ENCODE measurements at places on chromosomes 16 and 17.

- DNase-seq, result no peak
Measured at GRCh38 chr16:53792161-53792951, 88.4 kb downstream of the FTO start.

DNA sequence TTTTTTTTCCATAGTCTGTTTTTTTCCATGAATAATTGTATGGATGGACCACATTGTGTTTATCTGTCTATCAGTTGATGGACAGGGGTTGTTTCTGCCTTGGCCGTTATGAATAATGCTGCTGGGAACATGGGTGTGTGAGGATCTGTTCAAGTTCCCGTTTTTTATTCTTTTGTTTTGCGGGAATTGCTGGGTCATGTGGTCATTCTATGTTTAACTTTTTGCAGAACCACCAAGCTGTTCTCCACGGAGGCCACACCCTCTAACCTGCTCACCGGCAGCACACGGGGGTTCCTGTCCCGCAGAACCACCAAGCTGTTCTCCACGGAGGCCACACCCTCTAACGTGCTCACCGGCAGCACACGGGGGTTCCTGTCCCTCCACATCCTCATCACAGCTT, 5.9 kb upstream of the MSLN start:
- DNase-seq, result no peak

DNA sequence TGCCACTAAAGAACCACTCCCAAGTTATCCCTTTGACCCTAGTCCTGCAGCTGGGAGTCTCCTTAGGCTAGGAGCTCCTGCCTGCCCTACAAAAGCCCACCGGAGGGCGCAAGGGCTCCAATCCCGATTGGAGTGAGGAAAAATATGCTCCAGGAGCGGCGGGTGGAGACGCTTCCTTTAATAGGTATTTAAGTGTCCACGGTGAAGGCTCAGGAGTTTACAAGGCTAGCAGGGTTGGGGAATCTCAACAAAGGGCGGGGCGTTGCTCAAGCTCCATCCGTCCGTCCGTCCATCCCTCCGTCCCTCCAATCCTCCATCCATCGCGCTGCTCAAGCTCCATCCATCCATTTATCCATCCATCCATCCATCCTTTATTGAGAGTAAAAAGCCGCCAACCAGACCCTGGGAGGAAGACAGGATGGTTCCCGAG, 556 bp upstream of the SPNS1 start:
- DNase-seq, result no peak

DNA sequence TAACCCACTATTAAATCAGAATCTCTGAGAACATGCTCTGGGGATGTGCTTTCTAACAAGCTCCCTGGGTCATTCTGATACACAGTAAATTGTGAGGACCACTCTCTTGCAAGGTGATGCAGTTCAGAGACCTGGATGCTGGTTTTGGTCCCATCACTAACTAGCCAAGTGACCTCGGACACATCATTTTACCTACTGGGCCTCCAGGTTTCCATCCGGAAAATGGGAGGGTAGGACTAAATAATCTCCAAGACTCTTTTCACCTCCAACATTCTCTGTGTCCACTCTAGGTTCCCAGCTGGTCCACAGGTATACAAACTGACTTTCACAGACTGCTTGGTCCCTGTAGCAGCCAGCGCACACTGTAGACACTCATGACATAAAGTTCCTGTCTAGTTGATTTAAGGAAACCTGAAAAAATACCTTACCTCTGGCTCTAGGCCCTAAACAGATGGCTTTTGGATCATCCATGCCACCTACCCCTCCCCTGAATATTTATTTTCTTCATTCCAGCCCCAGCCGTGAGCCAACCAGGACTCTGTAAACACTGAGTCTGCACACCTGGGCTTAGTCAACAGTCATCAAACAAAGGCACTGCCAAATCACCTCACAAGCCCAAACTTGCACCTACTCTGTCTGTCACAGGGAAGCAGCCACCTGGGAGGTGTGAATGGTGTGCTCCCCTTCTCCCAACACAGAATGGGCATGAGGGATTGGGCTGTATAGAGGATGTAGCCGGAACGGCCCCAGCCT, 51.3 kb upstream of the MRPS23 start:
- no peak for DNase-seq

GRCh38 chr17:75345514-75346167, 56.4 kb upstream of the SLC25A19 start:
- DNase-seq, result no peak

- peak; percentile 74 for DNase-seq
Measured at GRCh38 chr17:51261024-51261963, 948 bp downstream of the UTP18 start.

GRCh38 chr17:9290226-9290613, 268.9 kb downstream of the NTN1 start:
- no peak for DNase-seq

GRCh38 chr17:17783116-17783824, 53.5 kb downstream of the SREBF1 start:
- DNase-seq, result peak; percentile 41

GRCh38 chr17:9912121-9913099, 7.3 kb upstream of the RCVRN start:
- no peak for DNase-seq

DNA sequence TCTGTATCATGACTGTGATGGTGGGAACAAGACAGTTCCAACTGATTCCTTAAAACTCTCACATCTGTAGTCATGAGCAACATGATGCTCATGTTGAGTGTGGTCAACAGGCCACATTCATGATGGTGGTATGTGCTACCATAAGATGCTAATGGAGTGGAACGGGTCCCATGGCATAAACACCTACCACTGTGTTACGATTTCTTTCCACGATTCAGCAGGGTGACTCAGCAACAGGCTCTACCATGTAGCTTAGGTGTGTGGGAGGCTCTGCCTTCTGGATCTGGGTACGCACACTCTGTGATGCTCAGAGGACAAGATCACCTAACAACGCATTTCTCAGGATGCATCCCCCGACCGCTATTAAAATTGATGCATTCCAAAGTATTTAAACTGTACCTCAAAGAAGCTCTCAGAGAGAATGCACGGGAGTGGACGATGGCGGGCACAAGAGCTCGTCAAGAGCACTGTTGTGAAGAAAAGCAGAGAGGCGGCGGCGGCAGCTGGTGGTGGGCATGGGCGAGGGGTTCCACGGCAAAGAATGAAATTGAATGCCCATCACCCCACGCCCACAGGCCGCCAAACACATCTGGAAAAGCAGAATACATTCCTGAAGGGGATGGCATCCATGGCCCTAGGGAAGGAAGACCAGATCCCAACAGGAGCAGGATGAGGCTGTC, 133.3 kb downstream of the ZNF778 start:
- DNase-seq, result no peak

GRCh38 chr16:11759163-11759834, 16.6 kb upstream of the TXNDC11 start:
- DNase-seq, result no peak

- DNase-seq, result no peak
Measured at GRCh38 chr16:50719401-50720337, 22.2 kb upstream of the CYLD start.

DNA sequence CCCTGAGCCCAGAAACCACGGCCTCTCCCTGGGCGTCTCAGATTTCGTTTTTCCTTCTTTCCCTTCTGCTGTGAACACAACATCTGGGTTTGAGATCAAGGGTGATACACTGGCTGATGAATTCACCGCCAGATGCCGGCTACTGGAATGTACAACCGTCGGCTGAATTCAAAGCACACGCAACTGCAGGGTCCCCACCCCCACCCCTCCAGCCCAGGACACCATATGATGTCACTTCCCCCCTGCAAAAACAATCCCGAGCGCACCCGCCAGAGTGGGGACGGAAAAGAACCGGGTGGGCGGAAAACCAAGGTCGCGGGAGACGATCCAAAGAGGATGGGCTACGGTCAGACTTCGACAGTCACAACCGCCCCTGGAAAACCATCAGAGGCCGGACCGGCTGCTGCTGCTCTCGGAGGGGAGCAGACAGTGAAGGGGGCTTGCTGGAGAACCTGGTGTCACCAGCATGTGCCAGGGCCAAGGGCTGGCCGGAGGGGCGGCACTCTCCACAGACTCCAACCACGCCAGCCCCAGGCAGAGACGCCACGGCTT, 23.3 kb downstream of the CEP295NL start:
- no peak for DNase-seq

DNA sequence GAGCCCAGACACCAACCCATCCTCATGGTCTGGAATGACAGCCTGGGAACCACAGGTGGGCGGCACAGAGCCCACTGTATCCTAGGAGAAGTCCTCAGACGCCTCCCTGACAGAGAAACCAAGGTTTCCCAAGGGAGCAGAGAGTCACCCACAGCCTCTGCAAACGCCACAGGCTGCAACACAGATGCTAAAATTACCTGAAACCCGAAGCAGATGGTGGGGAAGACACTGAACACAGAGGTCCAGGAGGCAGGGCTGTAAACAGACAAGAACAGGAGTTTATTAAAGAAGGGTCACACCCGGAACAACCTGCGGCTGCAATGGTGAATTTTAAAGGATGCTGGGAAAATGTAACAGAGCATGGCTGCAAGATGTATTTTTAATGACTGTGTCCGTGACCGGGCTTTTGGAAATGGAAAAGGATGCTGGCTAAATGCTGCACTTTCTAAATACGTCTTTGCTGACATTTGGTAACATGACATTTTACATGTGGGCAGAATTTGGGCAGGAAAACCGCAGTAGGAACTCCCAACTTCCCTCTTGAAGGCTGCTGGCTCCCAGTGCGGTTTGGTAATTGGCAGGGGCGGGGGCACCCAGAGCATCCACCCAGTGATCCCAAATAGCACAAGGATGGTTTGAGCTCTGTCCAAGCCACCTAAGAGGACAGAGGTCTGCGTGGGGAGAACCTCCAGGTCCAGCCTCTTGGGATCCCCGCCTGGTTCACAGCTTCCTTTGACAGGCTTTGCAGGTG, 13.1 kb downstream of the SLC38A8 start:
- DNase-seq, result no peak

GRCh38 chr16:47055136-47055885, 81.8 kb upstream of the DNAJA2 start:
- DNase-seq, result no peak

DNA sequence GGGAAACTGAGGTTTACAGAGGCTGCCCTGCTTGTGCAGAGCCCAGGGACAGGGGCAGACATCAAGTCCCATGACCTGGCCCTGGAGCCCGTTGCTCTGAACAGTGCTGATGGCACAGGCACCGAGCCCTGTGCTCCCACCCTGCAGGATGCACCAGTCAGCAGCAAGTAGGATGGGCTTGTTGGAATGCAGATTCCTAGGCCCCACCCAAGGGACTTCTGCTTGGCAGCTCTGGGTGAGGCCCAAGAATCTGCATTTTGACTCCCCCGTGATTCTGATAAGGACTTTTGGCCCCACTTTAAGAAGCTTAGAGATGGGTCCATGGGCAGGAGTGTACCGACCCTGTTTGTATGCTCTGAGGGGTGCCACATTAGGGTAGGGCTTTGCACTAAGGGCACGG, 23.3 kb downstream of the LASP1 start:
- DNase-seq, result no peak

GRCh38 chr17:58806046-58806445, 50.4 kb downstream of the PPM1E start:
- no peak for DNase-seq

GRCh38 chr16:56047307-56048234, 143.7 kb upstream of the GNAO1 start:
- DNase-seq, result no peak

DNA sequence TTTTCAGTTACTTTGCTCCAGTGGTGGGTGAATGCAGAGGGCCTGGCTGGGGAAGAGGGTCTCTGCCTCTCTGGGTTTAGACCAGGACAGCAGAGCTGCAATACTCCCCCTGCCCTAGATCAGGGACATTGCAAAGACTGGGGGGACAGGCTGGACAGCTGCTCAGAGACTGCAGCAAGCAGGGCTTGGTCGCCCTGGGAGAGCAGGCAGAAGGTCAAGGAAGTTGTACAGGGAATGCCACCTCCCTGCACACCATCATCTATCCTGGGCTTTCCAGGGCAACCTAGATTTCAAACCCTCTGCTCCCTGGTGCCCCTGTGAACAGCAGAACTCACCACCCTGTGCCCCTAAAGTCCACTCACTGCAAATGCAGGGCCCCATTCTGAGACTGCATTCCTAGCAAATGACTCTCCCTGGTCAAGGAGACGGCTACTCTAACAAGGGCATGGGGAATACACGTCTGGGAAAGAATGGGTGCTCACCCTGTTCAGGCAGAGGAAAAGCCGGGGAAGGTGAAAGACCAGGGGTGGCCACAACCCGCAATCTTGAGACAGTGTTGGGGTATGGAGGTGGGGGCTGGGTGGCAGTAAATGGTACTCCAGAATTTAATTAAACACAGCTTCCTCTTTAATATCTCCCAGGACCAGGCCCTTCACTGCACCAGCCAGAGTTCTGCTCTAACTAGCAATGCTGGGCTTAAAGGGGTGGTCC, 1.0 kb downstream of the KIFC3 start:
- no peak for DNase-seq

DNA sequence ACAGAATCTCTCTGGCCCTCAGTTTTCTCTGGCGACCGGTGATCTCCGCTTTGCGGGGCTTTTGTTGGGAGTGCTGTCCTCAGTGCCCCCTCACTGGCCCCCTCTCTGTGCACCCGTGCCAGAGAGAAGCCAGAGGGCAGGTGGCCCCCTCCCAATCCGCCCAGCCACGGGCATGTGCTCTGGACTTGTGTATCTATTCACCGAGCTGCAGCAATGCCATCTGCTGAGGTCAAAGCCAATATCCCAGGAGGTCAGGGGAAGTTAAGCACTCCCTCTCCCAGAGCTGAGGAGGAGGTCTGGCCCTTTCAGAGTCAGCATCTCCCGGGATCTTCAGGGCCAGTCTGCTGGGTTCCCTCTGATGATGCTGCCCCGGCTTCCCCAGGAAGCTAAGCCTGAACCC, 5.1 kb downstream of the CACNG5 start:
- no peak for DNase-seq

DNA sequence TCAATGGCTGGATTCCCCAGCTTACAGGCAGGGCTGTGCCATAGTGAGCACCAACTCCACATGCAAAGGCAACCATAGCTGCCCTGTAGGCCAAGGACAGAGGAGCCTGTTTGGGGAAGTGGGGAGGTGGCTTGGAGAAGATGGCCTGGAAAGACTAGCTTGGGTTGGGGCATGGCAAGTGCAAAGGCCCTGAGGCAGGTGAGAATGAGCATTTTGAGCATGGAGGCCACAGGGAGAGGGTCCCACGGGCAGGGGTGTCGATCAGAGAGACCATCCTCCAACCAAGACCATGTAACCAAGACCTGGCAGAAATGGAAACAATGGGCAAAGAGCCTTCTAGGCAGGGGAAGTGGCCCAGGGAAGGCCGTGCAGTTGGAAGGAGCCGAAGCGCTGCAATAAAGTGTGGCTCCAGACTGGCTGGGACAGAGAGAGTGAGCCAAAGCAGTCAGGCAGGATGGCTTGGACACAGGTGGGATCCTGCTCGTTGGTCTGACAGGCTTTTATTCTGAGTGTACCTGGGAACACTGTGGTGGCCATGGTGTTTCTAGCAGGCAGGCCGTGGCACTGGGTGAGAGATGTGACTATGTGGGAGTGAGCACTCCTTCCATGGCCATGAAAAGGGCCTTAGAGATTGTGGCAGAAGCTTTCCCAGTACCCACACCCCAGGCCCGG, 24.8 kb upstream of the MPRIP start:
- DNase-seq, result no peak

GRCh38 chr16:65657556-65657955, 535.7 kb upstream of the CDH11 start:
- DNase-seq, result no peak

- DNase-seq, result no peak
Measured at GRCh38 chr17:71287071-71287823, 833.6 kb upstream of the SOX9 start.
